Tibial artery (tissue), 4 donors: ENCODE measurements at places on chromosomes 7 and 10.

- DNase-seq: no peak
Measured at GRCh38 chr7:85306115-85306514, 119.3 kb upstream of the SEMA3D start.

DNA sequence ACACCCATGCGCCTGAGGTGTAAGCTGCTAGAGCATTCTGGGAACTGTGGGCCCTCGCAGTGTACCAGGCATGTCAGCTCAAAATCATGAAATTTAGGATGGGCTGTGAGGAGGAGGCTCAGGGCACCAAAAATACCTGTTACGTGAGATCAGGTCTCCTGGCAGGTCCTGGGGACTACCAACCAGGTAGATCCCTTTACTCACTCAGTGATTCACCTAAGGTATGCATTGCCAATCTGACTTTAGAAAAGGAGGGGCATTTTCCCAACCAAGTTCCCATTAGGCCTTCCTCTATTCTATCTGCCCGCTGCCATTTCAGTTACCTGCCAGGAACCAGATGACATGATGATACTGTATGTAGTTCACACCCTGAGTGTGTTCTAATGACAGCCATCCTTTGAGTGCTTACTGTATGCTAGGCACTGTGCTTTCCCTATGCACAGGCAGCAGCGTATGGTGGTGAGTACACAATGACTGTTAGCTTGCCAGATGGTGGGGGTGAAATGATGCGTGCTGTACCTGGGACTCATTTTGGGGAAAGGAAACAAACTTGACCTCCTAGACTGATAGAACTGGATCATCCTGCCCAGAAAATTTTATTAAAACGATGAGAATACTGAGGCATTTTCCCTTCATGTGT lies 62.0 kb downstream of the CFAP58 start:
- no peak for DNase-seq

DNA sequence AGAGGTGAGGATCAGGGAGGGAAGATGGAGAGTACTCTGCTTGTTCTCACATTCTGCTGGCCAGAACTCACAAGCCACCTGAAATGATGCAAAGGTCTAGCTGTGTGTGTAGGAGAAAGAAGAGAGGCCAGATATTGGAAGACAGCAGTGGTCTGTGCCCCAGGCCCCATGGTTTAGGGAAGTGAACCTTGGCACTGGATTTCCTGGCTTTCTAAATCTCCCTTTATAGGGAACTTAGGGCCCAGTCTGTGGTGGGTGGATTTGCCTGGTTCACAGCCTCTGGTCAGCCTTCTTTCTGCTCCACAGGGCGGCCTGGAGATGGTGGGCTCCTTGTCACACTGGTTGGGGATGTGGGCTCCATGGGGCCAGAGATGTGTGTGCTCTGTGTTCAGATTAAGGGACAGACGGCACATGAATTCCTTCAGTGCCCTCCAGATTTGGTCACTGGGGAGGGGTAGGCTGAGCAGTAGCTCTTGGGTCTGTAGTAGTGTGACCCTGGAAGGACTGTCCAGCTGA lies 9.5 kb upstream of the SH2D4B start:
- no peak for DNase-seq

GRCh38 chr10:3427347-3427746 lies 254.8 kb upstream of the PITRM1 start:
- no peak for DNase-seq

DNA sequence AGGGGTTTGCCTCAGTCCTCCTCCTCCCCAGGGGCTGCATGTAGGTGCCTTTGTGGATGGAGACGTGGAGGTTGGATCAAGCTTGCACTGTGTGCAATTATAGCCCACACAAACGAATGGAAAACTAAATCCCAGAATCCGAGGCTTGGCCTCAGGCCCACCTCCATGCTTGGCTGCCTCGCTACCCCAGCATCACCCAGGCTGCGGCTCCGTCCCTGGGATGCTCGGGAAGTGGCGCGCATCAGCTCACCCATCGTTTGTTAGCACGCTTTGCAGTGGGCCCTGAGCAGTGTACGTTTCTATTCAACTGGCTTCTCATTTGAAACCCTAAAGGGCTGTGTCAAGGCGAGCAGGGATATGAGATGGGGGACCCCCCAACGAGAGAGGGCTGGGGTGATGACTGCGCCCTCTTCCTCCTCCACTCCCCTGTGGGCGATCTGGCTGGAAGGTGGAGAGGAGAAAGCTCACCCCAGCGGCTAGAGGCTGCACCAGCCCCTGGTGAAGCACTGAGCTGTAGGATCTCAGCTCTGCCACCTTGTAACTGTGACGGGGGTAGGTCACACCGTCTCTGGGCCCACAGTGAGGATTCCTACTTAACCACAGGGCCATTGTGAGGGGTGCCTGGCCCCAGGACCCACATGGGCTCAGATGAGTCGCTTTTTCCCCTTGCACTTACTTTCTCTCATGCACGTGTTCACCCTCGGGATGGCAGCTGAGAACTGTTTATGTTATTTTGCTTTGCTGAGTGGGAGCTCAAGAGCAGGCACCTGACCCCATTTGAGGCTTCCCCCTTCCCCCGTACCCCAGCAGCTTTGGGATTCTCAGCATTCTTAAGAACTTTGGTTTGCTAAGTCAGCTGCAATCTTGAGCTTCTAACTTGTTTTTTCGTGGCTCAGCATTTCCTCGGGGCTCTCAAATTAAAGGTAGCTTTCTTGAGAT lies 12.7 kb upstream of the BTBD16 start:
- no peak for DNase-seq

GRCh38 chr7:48424731-48425130 lies 253.5 kb downstream of the ABCA13 start:
- DNase-seq: no peak

DNA sequence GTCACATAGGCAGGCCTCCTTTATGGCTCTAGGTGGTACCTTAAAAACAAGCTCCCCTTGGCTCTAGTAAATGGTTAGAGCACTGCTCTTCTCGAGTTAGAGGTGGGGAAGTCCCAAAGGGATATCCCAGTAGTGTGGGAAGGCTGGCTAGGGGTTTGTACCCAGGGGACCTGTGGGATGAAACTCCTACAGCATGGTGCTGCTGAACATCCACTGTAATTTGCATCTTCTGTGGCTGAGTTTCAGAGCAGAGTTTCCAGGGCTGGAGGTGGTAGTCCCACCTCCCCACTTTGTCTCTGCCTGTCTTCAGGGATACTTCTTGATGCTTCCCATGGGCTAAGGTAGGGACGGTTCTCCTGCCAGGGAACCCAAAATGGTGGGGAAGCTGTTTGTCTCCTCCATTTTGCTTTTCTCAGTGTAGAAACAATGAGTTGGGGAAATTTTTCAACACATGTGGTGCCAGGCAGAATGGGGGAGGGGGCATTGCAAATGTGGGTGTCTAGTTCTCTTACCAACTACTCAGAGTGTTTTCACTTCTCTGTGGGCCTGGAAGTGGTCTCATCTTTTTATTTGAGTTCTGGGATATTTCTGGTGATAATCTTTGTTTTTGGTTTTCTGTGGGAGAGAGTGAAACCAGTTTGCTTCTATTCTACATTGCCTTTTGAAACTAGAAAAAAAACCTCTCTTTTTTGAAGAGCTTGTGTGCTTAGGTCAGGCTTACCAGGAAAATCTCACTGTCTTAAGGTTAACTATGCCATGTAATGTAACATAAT lies 36.3 kb downstream of the SCART1 start:
- DNase-seq: no peak

DNA sequence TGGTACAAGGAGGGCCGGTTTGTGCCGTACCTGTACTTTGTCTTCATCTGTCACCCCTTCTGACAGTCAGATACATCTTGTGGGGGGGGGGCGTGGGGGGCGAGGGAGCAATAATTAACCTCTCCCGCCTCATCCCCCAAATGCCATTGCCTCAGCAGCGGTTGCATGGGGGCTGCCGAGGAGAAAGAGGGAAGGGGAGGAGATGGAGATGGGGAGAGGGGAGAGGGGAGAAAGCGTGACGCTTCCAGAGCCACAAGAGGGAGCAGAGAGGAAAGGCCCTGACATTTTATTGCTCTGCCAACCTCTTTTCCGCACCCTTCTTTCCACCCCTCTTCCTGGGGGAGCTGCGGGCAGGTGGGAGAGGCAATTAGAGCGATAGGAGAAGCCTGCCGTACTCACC lies 11.8 kb downstream of the KAZALD1 start:
- no peak for DNase-seq

DNA sequence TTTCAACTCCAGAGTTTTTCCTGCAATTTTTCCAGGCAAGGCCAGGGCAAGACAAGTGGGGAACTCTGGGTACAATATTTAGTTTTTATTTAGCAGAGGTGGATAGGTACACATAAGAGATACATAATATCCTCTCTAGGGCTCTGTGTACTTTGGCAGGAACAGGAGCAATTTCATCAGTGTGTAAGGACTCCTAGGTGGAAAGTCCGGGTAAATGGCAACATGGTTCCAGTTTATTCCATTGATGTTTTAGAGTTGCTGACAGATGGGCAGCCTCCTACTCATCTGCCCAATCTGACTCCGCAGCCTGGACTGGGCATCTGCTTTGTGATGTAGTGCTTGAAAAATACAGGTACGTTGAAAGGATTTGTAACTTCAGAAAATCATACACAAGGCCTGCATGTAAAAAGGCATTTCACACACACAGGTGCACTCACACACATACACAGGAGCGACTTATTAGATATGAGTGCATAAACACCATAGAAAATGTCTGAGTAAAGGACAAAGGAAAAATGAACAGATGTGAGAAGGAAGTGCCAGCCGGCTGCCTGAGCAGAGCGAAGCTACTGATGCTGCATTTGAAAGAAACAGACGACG lies 5.7 kb downstream of the PON1 start:
- DNase-seq: no peak

DNA sequence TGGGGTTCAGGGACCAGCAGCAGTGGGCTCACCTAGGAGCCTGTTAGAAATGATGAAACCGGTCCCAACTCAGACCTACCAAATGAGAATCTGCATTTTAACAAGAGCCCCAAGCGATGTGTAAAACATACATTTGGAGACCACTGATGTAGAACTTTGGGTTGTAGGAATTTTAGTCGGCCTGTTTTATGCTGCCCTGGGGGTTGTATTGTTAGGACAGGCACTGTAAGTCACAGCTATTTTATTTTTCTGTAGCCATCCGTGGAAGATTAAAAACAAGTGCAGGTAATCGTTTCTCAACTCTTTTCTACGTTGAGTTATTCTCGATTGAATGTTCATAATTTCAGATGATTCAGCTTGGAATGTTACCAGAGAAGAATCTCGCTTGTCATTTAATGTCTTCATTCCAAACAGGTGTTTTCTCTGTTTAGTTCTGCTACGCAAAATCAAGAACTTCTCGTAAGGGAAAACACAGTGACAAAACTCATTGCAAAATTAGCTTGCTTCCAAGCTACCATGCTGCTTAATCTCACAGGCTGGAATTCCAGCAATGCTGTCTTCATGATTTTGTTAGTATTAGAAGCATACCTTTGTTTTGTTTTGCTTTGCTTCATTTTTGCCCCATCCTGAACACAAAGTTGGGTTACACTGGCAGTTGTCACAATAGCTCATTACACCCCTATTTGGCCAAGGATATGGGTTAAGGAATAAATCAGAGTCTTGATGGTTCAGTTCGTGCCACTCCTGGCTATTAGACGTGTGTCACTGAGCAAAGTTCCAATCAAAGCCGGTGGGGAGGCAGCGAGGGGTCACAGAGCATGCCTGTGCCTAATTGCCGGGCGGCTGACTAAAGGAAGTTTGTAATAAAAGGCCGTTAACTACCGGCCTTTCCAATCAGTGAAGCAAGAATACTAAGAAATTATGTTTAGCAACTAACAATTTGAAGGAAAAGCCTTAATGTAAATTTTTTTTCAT lies 676.9 kb downstream of the GATA3 start:
- no peak for DNase-seq

- DNase-seq: peak; percentile 52
Measured at GRCh38 chr10:130757821-130758489, 553.6 kb downstream of the TCERG1L start.

DNA sequence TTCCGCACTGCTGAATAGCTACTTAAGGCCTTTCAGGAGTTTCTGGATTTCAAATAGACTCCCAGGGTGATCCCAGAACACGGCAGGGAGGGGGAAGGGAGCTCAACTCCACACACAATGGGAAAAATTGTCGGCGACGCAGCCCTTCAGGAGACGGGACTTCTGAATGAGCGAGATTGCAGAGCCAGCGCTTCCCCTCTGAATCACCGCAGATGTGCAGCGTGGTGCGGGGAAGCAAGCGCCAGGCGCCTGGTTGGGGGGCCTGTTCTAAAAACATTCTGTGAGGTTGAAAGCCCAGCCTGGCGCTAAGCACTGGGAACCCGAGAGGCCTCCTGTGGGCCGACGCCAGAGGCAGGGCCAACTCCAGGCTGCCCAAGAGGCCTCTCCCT lies 163.3 kb downstream of the MAD1L1 start:
- no peak for DNase-seq

- no peak for DNase-seq
Measured at GRCh38 chr7:127946847-127947246, 84.4 kb downstream of the LRRC4 start.

DNA sequence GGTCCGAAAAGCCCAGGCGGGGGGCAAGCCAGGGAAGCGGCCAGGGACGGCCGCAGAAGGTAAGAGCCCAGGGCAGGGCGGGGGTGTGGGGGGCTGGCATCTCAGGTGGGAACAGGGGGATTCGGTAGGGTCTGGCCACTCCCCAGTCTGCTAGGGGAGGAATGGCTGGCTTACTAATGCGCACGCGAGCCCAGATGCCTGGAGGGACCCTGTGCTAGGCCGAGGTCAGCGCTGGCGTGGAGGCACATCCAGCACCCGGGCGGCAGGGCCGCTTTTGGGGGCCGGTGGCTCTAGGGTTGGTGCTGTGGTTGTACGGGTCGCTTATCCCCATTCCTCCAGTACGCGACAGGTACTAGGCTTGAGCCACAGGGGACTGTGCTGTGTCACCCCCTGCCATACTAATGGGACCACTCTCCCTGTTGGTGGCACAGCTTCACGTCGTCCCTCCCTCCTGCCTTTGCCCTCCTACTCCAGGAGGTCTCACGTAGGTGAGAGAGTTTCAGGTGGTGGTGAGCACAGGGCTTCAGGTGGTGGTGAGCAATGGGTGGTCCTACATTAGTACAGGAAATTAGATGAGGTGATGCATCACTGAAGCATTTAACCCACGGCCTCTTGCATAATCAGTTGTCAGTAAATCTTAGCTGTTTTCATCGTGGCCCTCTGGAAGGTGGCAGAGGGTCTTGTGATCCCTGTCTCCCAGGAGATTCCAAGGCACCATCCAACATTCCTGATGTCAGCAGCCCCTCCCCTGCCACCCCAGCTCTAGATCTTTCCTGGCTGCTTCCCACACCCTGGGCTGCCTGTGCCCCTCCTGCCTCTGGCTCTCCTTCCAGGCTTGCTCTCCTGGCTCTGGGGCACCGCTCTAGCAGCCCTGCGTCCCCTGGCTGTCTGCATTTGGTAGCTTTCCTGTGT lies 971 bp downstream of the AEBP1 start:
- DNase-seq: peak; percentile 81

DNA sequence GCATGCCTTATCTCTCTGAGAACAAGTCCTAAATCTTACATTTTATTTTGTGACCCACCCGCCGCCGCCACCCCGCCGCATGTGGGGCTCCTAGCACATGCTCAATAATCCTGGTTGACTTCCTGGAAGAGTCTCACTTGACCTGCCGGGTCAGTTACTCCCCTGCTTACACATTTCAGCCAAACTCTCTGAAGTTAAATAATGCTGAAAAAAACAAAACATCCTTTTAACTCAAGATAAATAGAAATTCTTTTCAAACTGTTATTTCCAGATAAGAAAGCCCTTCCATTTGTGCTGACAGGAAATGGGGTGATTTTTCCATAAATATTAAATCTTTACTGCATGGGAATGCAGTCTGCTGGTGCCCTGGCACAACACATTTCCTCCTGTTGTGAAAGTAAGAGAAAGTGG lies 123.5 kb downstream of the ABLIM1 start:
- DNase-seq: no peak

GRCh38 chr10:130771491-130771946 lies 540.0 kb downstream of the TCERG1L start:
- DNase-seq: peak; percentile 38

- DNase-seq: no peak
Measured at GRCh38 chr10:3654496-3654895, 130.5 kb downstream of the KLF6 start.
